ENCODE measurements at places on chromosomes 7 and 10.

DNA sequence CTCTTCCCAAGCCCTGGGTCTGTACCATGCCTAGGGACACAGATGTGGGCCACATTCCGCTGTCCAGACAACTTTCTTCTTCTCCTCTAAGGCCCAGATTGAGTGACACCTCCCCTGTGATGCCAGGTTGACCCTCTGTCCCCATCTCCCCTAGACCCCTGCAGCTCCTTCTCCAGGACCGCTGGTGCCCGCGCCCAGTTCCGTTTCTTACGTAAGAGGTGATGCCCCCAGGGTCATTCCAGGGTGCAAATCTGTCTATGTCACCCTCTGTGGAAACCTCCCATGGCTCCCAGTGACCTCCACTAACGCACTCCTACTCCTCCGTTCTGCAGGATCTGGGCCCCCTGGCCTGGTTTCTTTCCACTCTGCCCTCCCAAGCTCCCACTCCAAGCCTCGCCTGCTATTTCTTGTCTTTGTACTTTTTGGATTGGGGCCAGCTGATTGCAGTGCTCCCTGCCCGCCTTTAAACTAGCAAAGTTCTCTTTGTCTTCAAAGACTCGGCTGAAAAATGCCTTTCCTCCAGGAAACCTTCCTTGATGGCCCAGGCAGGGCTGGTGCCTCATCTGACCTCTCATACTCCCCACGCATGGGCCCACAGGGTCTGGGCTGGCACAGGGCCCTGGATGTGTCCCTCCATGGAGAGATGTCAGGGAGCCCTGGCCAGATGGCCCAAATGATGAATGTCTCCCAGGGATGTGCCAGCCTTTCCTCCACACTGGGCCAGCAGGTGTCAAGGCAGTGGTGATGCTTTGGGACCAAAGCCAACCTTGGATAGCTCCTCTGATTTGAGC is 21.3 kb upstream of the ELN start:
- no peaks in the 10 kb centered on the region for H3K4me1 ChIP-seq
- peaks cover 9% of the 10 kb centered on the region for H3K27me3 ChIP-seq
- H3K27ac ChIP-seq = no peak overlapping the region

DNA sequence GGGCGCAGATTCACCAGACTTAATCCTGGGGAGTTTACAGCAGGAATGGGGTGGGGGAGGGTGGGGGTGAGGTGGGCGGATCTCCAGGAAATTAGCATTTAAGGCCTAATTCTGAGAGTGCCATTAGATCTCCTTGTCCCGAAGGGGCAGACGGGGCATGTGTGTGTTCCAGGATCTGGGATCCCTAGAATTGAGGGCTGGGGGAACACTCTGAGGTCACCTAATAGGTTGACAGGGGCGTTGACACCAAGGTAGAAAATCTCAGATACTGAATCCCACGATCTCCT is 9.4 kb upstream of the EPHB4 start:
- no peak for DNase-seq
- no peaks in the 10 kb centered on the region for H3K4me1 ChIP-seq
- H3K36me3 ChIP-seq = no peaks in the 10 kb centered on the region
- H3K4me3 ChIP-seq = peak overlapping the region; percentile 28
- peak overlapping the region; percentile 34 for H3K27ac ChIP-seq

GRCh38 chr10:68075550-68076004 is 494 bp upstream of the HERC4 start:
- no peak overlapping the region for H3K4me3 ChIP-seq
- H3K36me3 ChIP-seq = no peaks in the 10 kb centered on the region
- no peak for DNase-seq
- no peaks in the 10 kb centered on the region for H3K27me3 ChIP-seq
- no peak overlapping the region for H3K27ac ChIP-seq

DNA sequence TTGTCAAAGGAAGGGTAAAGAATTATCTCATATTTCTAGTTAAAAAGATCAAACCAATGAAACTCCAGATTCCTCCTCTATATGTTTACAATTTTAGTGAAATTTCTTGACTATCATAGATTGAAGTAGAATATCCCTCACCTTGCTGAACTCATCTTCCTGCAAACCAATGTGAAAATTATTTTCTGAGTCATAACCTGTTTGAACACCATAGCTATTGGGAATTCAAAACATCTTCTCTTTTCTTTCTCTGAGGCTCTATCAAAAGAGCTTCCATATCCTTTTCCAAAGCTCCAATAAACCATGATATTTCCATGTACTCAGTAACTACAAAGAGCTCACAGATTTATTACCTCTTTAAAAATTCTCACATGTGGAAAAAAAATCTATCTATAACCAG is 134.3 kb downstream of the DOCK4 start:
- no peaks in the 10 kb centered on the region for H3K4me1 ChIP-seq
- DNase-seq = no peak
- no peak overlapping the region for H3K27ac ChIP-seq
- no peaks in the 10 kb centered on the region for H3K36me3 ChIP-seq

DNA sequence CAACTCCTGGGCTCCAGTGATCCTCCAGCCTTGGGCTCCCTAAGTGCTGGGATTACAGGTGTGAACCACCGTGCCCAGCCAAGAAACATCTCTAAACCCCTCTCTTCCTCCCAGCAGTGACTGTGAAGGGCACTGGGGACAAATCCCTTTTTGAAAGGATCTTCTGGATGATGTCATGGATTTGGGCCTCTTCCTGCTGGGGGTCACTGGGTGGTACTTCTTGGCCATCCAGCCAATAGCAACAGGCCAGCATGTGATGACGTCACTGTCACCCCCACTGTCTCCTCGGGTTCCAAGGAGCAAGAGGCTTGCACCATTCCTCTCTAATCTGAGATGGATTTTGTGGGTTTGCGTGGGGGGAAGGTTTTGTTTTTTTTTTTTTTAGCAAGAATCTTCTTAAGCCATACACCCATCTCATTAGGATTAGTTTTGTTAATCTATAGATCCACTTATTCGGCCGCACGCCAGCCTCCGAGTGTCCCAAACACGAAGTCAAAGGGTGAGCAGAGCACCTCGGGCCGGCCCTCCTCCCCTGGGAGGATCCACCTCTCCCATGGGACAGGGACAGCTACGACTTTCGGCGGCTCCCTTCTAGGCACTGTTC is 29.4 kb upstream of the TNRC18 start:
- peaks cover 7% of the 10 kb centered on the region for H3K4me1 ChIP-seq
- H3K4me3 ChIP-seq = no peak overlapping the region
- no peaks in the 10 kb centered on the region for H3K27me3 ChIP-seq
- no peaks in the 10 kb centered on the region for H3K36me3 ChIP-seq
- H3K27ac ChIP-seq = no peak overlapping the region
- DNase-seq = peak; percentile 62

GRCh38 chr7:151936207-151936606 is 20.0 kb upstream of the GALNTL5 start:
- H3K36me3 ChIP-seq = no peaks in the 10 kb centered on the region
- H3K27ac ChIP-seq = no peak overlapping the region
- H3K27me3 ChIP-seq = peaks cover 4% of the 10 kb centered on the region
- no peak overlapping the region for H3K4me3 ChIP-seq
- no peak for DNase-seq

- H3K27me3 ChIP-seq = no peaks in the 10 kb centered on the region
- H3K27ac ChIP-seq = no peak overlapping the region
- H3K4me3 ChIP-seq = no peak overlapping the region
- no peak for DNase-seq
Measured at GRCh38 chr7:30451539-30452279, 26.9 kb downstream of the NOD1 start.

- no peaks in the 10 kb centered on the region for H3K4me1 ChIP-seq
- H3K4me3 ChIP-seq = no peak overlapping the region
- no peaks in the 10 kb centered on the region for H3K27me3 ChIP-seq
- DNase-seq = no peak
Measured at GRCh38 chr10:2245580-2245979, 508.3 kb upstream of the ADARB2 start.

DNA sequence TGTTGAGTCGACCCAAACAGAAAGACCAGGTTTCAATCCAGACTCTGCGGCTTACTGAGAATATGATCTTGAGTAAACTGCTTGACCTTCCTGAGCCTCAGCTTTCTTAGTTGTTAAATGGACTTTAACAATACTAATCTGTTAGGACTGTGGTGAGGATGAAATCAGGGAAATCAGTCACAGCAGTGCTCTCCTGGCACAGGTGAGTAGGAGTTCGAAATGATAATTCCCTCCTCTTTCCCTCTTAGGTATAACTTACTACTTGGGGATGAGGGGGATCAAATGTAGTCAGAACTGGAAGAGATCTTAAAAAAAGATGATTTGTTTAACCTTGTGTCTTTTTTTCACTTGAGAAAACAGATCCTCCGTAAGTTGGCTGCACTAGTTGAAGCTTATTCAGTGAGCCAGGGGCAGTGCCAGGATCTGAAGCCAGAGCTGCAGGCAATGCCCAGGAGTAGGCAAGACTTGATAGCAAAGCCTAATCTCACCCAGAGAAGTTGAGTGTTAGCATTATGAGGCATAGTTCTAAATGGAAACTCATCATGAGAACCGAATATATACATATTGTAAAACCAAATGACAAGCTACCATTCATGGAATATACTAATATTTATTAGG is 1.8 kb upstream of the MAGI2 start:
- DNase-seq = no peak
- H3K36me3 ChIP-seq = no peaks in the 10 kb centered on the region

DNA sequence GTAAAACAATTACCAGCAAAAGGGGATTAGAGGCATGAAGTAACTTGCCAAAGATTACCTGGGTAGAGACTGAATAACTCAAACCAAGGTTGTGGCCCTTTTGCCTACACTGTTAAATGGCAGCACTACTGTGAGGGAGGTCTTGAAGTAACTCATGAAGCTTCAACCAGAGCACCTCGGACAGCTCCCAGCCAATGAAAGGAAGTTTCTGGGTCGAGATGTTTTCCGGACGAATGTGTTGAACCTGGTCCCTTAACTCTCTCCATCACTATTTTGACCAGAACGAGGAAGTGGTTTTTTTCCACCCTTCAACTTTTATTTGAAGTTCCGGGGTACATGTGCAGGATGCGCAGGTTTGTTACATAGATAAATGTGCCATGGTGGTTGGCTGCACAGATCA is 133.6 kb upstream of the PRKCQ start:
- H3K27ac ChIP-seq = no peak overlapping the region
- no peaks in the 10 kb centered on the region for H3K4me1 ChIP-seq
- no peak for DNase-seq
- H3K27me3 ChIP-seq = peaks cover 3% of the 10 kb centered on the region
- H3K4me3 ChIP-seq = no peak overlapping the region

DNA sequence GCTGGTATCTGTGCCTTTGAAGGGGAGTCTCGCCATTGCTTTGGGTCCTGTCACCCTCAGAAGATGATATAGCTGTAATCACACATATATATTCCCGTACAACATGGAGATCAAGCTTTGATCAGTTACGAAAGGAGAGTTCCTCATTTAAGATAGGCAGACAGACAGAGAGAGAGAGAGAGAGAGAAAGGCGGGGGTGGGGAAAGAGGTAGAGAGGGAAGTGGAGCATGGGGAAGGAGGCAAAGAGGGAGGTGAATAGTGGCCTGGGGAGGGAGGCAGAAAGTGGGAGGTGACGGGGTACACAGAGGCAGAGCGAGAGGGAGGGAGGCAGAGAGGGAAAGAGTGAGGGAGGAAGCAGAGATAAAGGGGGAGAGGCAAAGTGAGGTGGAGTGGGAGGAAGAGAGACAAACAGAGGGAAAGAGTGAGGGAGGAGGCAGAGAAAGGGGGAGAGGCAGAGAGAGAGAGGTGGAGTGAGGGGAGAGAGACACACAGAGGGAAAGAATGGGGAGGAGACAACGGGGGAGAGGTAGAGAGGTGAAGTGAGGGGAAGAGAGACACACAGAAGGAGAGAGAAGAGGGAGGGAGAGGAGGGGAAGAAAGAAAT is 44.6 kb upstream of the C1QL3 start:
- no peaks in the 10 kb centered on the region for H3K4me1 ChIP-seq
- H3K4me3 ChIP-seq = no peak overlapping the region
- no peak overlapping the region for H3K27ac ChIP-seq
- H3K36me3 ChIP-seq = no peaks in the 10 kb centered on the region
- no peak for DNase-seq
